ENCODE measurements at places on chromosomes 5 and 9.

GRCh38 chr5:110854200-110854599, 115.4 kb downstream of the SLC25A46 start:
- DNase-seq: no peak

DNA sequence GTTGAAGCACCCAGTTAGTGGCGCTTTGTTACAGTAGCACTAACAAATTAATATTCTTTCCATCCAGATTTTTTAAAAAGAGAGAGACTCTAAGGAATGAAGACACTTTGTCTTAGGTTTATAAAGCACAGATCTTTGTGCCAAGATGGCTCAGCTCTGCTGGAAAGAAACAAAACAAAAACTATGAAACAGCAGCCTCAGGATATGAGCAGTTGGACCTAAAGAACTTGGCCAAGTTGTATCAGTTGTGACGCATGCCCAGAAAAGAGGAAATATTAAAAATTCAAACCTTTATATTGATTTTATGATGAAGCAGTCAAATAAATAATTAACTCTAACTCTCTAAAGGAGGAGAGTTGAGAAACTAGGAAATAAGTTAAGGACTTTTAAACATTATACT, 427.2 kb downstream of the SPOCK1 start:
- DNase-seq: no peak

DNA sequence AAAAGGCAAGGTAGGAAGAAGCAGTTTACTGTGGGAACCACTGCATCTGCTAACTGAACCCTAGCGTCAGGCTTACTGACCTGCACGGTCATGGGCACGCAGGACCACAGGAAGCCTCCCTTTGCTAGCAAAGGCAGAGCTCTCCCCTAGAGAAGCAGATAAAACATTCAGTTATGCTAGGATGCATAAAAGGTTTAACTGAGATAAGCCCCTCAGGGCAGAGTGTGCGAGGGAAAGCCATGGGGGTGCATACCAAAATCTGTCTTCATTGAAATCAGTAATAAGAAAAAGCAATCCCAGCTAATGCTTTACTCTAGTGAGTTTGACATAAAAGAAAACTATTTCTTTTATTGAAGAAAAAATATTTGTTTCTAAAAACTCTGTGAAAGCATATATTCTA, 2403.7 kb upstream of the C9orf72 start:
- no peak for DNase-seq

GRCh38 chr5:147737921-147738320, 44.6 kb downstream of the JAKMIP2 start:
- no peak for DNase-seq

GRCh38 chr5:21219966-21220365, 1232.0 kb upstream of the CDH18 start:
- DNase-seq: no peak

DNA sequence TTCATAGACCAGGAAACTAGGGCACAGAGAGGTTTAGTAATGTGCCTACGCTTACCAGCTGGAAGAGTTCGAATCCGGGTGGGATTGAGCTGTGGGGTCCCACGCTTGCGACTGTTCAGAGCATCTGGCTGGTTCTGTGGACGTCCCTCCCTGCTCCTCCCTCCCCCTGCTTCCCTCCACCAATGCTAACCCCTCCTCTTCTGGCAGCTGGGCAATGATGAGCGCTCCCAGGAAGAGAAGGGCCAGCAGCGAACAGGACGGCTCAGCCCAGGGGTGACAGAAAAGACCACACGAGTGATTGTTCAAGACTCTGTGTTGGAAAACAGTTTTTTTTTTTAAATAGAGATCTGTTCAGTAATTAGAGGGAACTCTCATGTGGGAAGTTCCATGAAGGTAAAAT, 6.9 kb downstream of the FAM163B start:
- DNase-seq: no peak

GRCh38 chr5:160271396-160271795, 41.0 kb downstream of the CCNJL start:
- DNase-seq: no peak

DNA sequence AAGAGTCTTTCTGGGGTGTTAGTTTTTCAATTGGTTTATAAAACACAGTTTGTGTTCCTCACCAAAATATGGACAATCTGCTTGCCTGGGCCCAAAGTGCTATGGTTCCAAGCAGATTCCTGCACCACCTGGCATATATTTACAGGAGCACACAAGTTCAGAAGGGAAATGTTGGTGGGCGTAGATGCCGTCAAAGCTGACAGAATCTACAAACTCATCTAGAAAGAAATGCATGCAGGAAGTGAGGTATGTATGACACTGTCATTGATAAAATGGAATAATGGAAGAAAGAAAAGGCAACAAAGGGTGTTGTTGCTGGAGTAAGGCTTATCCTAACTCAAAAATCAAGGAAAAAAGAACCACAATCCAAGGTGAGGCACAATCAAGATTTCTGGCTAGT, 225.8 kb downstream of the MLLT3 start:
- DNase-seq: no peak

DNA sequence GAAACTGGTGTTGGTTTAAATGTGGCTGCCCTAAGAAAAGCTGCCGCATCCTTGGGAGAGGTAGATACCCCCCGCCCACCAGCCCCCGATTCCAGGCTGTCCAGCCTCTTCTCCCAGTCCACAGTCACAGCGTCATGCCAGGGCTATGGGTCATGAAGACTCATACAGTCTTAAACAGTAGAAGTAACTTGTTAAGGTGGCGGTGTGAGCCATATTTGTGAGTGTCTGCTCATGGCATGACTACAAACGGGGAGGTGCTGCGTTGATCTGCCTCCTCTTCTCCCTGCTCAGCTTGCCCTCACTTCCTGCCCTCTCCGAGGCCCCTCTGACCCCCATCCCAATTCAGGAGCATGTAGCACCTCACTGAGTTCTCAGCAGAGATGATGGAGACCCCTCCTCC, 20.8 kb downstream of the FGD3 start:
- no peak for DNase-seq

DNA sequence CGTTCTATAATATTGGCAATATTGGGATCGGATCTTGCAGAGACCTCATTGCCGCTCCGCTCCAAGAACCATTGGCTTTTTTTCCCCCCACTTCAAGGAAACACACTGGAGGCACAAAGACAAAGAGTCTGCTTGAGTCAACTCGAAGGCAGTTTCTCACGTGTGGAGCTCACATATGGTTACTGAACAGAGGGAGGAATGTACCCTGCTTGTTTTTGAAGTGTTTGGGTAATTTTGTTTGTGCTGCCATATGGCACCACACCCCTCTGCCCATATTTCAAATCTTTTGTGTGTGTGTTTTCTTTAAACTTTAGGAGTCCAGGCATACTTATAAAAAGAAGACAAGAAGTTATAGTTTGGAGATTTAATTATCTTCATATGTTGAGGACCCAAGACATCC, 595.9 kb downstream of the DTWD2 start:
- DNase-seq: no peak

DNA sequence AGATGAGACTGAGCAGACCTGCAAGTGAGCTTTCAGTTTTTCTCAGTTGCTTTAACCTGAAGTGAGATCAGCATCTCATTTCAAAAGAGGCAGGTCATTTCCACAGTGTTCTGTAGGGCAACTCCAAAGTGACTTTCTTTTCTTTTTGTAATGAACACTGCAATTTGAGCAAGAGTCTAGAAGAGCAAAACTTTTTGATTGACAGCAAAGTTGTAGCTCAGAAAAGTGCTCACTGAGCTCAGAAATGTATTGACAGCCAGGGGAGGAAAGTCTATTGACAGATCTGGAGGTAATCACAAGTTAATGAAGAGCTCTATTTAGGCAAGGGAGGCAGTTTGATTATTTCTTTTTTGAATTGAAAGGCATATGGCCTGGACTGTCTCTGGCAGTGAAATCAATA, 54.6 kb downstream of the LRRC70 start:
- no peak for DNase-seq

DNA sequence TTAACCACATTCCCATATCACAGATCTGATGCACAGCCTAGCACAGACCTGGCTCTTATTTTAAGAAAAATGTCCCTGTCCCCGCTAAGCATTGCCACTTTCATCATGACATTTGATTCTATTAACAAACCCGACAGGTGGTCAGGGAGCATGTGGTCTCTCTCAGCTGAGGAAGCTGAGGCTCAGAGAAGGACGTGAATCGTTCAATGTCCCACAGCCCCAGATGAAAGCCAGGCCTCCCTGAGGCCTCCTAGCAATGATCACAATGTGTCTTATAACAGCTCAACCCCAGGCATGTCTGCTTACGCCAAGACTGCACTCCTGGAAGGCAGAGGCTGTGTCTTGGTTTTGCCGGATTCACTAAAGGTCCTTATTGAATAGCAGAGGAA, 10.4 kb upstream of the CRB2 start:
- no peak for DNase-seq

DNA sequence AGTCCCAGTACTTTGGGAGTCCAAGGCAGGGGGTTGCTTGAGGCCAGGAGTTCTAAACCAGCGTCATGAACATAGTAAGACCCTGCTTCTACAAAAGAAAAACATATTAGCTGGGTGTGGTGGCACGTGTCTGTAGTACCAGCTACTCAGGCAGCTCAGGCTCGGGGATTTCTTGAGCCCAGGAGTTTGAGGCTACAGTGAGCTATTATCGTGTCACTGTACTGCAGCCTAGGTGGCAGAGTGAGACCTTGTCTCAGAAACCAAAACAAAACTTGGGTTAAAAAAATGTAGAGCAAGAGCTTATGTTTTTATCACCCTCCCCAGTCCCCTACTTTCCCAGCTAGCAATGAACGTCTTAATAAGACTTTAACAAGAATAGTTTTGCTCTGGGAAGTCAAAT, 46.7 kb downstream of the UHRF2 start:
- no peak for DNase-seq

DNA sequence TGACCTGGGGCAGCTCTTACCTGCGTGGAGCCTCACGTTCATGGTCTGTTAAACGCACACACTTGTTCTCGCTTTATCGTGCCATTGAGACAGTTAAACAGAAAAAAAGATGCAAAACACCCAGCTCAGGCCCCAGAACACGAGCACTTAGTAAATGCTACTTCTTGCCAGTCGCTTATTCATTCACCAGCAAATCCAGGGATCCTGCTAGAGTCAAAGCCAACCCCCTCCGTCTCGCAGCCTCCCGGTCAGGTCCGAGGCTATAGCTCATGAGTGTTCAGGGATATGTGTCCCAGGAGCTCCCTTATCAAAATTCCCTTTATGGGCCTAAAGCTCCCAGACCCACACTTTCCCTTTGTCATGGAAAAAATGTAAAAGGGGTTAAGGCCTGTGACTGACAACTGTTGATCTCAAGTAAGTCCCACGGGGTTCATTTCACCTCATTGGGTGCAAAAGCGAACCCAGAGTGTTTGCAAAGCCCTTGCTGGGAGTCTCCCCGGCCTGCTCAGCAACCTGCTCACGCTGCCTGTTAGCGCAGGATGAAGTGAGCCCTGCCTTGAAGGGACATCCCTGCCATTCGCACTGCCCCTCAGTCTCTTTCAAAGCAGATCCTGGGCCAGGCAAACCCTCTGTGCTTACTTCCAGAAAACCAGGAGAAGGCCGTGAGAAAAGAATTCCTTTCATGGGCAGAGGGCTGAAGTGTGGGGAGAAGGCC, 40.7 kb downstream of the HRH2 start:
- DNase-seq: no peak

GRCh38 chr9:25677301-25678146, 720 bp downstream of the TUSC1 start:
- DNase-seq: peak; percentile 41

DNA sequence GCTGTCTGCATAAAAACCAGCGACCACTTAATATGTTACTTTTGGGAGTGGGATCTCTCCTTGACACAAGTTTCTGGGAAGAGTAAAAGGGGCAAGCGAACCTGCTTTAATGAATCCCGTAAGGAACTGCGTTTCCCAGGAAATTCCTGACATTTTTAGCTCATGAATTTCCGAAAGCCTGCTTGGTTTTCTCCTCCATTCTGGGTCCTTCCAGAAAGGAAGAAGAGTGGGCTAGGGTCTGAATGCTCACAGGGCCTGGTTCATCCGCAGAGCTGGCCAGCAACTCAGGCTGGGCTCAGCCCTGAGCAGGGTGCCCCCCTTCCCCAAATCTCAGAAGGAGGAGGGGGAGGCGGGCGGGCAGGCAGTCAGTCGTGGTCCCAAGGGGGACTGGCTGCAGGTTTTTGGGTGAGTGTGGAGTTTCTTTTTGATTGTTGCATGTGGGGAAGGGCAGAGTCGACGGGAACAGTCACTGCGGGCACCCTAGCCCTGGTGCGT, 1.2 kb upstream of the PURA start:
- peak; percentile 22 for DNase-seq

DNA sequence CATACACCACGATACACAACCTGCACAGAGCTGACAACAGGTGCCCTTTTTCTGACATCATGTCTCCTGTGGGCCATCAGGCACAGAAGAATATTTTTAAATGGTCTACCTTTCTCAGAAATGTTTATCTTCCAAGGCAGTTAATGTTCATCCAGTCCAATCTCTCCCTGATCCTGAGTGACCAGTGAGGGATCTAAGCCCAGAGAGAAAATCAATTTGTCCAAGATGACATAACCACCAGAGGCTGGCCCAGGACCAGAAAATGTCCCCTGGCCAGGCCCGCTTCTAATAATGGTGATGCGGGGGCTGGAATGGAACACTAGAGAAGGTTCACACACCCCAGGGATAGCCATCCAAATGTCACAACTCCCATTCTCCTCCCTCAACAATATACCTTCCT, 357.9 kb upstream of the KIF2A start:
- DNase-seq: no peak

DNA sequence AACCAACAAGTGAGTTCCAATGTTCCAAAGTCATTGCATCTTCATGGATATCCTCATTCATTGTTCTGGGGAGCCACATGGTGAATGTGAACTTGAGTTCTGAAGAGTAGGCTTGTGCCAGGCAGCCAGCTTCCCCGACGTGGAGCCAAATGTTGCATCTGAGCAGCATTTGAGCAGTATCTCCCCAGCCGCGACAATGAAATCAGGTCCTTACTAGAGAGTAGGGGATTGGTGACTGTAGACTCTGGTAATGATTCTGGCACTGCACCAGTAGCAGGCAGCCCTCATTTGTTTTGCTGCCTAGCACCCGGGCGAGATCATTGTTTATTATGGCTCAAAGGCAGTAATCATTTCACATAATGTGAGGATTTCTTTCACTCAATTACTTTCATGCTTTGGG, 451.4 kb upstream of the C9orf72 start:
- no peak for DNase-seq

- no peak for DNase-seq
Observed at GRCh38 chr5:137819766-137820165, 47.9 kb upstream of the MYOT start.

Measured in fibroblast of skin of left biceps (primary cell).